WTC11 (cell line): ENCODE measurements at places on chromosomes 1 and 21. TPM values are rescaled to one million over a fixed set of nuclear protein-coding genes. Genes with fewer than 3 reads are reported as not detected.

DNA sequence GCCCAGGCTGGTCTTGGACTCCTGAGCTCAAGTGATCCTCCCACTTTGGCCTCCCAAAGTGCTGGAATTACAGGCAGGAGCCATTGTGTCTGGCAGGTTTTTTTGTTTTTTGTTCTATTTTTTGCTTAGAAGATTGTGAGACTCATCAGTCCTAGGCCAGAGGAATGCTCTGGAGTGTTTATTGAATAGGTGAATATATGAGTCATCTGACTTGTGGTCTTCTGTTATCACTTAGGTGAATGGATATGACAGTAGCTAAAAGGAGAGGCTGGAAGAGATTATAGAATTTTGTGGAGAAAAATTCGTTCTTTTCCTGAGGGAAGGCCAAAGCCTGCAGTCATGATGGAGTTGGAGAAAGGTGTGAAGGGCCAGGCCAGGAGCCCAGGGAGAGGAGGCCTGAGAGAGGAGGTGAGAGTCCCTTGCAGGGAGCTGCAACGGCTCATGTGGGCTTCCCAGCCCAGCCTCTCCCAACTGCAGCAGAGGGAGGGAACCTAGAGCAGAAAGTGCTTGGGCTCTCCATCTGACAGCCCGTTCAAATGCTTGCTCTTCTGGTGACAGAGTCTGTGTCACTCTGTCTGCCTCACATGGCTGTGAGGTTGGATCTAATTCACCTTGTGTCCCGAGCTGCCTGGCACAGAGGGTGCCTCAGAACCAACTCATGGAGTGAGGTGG is 31.6 kb upstream of the ACOT11 start:
- no peak for DNase-seq

LRRC7 gene
- not detected in 3 replicates for total RNA-seq

SFN gene
- 8.0 to 14.3 TPM (median 8.0 TPM) in 3 replicates for total RNA-seq

- peak; percentile 53 for DNase-seq
These were observed 6.5 kb upstream of the FGGY start for GRCh38 chr1:59290193-59290949.

GRCh38 chr1:14403961-14404645 is 194.4 kb upstream of the KAZN start:
- no peak for DNase-seq

PADI6 gene
- not detected in 3 replicates for total RNA-seq

LYST gene
- total RNA-seq: 0.46 to 0.99 TPM (median 0.59 TPM) in 3 replicates

GRCh38 chr1:28358716-28359115 is 10.8 kb upstream of the PHACTR4 start:
- DNase-seq: no peak

OR10X1 gene
- total RNA-seq: not detected in 3 replicates

DNA sequence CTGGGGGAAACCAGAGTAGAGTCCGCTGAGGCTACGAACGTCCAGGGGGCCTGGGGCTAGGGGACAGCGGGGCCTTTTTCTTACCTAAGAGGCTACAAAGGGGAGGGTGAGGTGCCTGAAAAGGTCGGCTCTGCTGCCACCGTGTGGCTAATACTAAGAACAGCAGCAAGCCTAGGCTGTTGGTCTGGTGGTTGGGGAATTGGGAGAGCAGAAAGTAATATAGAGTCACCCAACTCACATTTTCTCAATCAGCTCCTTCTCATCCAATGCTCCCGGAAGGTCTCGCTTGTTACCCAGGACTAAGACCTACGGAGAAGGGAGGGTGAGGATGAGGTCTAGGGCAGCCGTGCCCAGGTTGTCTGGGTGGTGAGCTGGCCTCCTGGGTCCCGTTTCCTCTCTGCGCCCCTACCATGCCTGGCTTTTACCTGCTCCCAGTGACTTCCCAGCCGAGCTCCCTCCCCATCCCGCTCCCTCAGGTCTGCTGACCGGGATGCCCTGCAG is 9.3 kb downstream of the ARL8A start:
- DNase-seq: peak; percentile 62

- no peak for DNase-seq
These were observed 29.6 kb downstream of the KCNN3 start for GRCh38 chr1:154840269-154841176.

PTPRU gene
- 60.8 to 75.4 TPM (median 68.2 TPM) in 3 replicates for total RNA-seq

DNA sequence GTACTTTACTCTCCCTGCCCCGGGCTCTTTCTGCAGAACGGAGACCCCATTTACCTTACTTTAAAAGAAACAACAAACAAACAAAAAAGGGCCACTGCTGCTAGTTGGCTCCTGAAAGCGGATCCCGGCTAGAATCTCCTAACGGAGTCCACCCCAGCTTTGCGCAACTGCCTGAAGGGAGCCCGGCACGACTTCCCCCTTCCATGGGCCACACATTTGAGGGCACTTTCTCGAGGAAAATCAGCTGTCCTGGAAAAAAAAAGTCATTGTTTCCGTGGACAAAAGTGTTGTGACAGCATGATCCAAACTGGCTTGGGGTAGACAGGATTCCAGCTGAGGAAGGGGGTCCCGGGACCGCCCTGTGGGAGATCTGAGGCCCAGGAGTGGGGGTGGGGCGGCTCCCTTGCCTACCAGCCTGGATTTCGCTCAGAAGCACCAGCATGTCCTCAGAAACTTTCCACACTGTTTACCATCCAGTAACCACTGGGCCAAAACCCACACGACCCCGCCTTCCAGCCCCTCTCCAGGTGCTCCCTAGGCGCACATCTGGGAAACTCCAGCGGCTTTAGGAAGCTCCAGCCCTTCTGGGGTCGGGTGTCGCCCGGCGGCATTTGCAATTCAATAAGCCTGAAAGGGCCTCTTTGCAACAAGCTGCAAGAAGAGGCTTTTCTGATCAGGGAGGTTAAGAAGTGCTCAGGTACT is 4.8 kb downstream of the RIPK4 start:
- peak; percentile 88 for DNase-seq

RXFP4 gene
- total RNA-seq: not detected in 3 replicates

- DNase-seq: peak; percentile 92
These were observed 514 bp upstream of the FAAP20 start for GRCh38 chr1:2194898-2195673.

NR5A2 gene
- total RNA-seq: 13.6 to 22.3 TPM (median 17.8 TPM) in 3 replicates

DNA sequence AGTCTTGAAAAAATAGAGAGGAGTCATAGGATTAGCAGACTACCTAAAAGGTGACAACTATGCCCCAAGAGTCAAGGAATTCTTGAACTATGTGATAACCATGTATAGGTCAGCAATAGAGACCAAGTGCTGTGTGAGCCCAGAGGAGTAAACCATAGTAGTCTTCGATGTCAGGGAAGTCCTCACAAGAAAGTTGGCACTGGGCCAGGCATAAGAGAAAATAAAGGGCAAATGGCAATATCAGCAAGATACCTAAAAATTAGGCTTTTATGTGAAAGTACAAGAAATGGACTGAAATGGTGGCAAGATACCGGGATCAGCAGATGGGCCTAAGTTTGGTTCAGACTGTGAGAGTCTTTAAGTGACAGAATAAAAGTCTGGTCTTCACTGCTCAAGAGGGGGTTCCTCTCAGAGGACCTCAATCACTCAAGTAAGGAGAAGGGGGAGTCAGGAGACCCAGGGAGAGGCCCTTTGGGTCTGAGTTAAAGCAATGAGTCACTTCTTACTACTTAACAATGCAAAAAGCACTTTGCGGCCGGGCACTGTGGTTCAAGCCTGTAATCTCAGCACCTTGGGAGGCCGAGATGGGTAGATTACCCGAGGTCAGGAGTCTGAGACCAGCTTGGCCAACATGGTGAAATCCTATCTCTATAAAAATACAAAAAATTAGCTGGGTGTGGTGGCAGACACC is 95.0 kb downstream of the TEX35 start:
- DNase-seq: no peak

BRINP3 gene
- 0.28 to 0.64 TPM (median 0.46 TPM) in 3 replicates for total RNA-seq

GRCh38 chr1:118481126-118481525 is 296.1 kb upstream of the SPAG17 start:
- DNase-seq: no peak

RHOU gene
- 5.8 to 6.0 TPM (median 5.8 TPM) in 3 replicates for total RNA-seq

GRCh38 chr1:222455188-222455879 is 92.6 kb downstream of the HHIPL2 start:
- peak; percentile 87 for DNase-seq

- no peak for DNase-seq
These were observed 18.8 kb downstream of the PIK3C2B start for GRCh38 chr1:204475656-204476432.

DNA sequence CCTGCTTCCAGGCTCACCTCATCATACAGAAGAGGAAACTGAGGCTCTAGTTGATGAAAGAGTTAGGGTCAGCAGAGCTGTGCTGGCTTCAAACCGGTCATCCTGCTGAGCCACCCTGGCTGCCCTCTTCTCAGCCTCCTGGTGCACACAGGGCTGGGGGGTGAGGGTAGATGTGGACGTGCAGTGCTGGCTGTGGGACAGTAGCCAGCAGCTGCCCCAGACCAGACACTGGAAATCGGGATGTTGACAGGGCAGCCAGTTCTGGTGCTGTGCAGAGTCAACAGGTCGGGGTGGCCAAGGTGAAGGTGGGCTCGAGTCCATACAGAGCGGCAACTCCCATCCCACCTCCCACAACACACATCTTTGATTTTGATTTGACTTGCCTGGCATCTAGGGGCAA is 1.5 kb upstream of the CLCNKA start:
- no peak for DNase-seq

DNA sequence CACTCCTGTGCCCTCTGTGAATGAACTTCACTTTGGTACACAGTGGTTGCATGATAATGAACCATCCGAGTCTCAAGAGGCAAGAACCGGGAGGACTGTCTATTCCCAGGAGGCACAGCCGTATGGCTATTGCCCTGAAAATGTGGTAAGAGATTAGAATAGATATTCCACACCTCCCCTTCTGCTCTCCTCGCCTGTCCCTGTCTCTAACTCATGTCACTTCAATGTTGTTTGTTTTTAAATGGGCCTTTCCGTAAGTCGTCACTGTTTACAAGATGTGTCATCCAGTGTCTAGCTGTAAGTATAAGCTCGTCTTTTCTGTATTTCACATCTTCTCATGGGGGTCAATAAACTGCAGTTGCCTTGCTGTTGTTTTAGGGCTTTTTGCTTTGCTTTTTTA is 122.2 kb downstream of the PATJ start:
- DNase-seq: no peak
